A673 (cell line): ENCODE measurements at places on chromosomes 12 and 14. TPM values are rescaled to one million over a fixed set of nuclear protein-coding genes. Genes with fewer than 3 reads are reported as not detected.
A peak's percentile ranks its signal among the peaks of the same experiment; 100 is the strongest.

- no peak for DNase-seq
Observed at GRCh38 chr12:21678959-21679358, 21.3 kb upstream of the LDHB start.

Gene L2HGDH
- total RNA-seq: 17.4 and 22.9 TPM in 2 replicates

Gene KRT79
- total RNA-seq: not detected in 2 replicates

GRCh38 chr12:15428632-15429031, 106.3 kb downstream of the PTPRO start:
- DNase-seq: no peak

DNA sequence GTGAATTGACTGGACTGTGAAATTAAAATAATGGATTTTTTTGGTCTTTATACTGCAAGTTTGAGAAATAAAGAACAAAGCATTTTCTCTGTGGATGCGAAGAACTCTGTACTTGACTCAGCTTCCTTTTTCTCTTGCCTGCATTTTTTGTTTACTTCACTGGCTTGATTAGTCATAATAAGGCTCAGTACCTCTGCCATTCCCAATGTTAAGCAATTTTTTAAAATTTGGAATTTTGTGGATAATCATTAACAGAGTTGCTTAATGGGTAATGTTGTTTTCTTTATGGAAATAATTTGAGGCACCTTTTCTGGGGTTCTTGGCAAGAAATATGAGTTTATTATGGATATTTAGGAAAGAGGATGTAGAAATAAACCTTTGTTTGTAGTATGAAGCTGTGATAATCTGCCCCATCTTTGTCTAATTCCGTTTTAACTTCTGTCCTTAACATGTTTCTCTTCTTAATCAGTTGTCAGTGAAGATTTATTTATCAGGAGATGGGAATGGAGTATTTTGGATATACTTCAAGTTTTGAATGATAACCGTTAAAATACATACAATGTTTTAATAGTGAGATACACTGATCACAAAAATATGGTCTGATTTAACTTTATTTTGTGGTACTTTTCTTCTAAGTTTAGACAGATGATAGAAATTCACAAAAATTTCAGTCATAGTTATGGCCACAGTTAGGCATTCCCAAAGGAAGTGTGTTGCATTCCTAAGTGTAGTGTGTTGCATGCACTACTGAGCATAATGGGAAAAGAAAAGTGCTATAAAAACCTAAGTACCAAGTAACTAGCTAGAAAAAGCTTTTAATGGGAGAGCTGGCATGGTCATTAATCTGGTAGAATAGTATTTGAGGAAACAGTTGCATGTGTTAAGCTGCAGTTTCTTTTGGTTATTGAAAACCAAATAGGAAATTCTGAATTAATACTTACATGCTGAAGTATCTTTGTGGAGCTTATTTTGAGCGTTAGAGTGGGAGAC, 27.7 kb downstream of the WNK1 start:
- DNase-seq: peak; percentile 72
